Panc1 (cell line): ENCODE measurements at places on chromosomes 2 and 18. TPM values are rescaled to one million over a fixed set of nuclear protein-coding genes. Genes with fewer than 3 reads are reported as not detected.

Gene TDRD15
- total RNA-seq: not detected

Gene FBLN7
- total RNA-seq: 0.95 TPM

Gene RAB31
- 118 TPM for total RNA-seq

Gene ZNF804A
- total RNA-seq: 2.2 TPM

Gene TLX2
- not detected for total RNA-seq

Gene RALBP1
- 70.0 TPM for total RNA-seq

Gene AOX1
- 3.0 TPM for total RNA-seq

Gene NAT8
- total RNA-seq: not detected

Gene DQX1
- total RNA-seq: 0.41 TPM

Gene INPP1
- total RNA-seq: 10.8 TPM

Gene HMSD
- total RNA-seq: 1.3 TPM

Gene SIX2
- total RNA-seq: 0.51 TPM

Gene CCBE1
- total RNA-seq: 0.13 TPM

Gene ID2
- 2.1 TPM for total RNA-seq

Gene FLACC1
- total RNA-seq: 0.39 TPM

Gene OR6B2
- total RNA-seq: not detected

Gene DGUOK
- 78.5 TPM for total RNA-seq

Gene G6PC2
- not detected for total RNA-seq

Gene GPR45
- not detected for total RNA-seq

Gene CDH7
- not detected for total RNA-seq

Gene SLC4A5
- 1.2 TPM for total RNA-seq

Gene DNAJC10
- 122 TPM for total RNA-seq

Gene PCARE
- not detected for total RNA-seq

Gene KCNE4
- total RNA-seq: 0.21 TPM

Gene SLC8A1
- 0.59 TPM for total RNA-seq

Gene SERPINB7
- not detected for total RNA-seq

Gene ANKRD12
- total RNA-seq: 30.7 TPM

Gene NOP58
- total RNA-seq: 119 TPM
